ENCODE measurements at places on chromosomes 13 and 19. TPM values are rescaled to one million over a fixed set of nuclear protein-coding genes. Genes with fewer than 3 reads are reported as not detected.

Gene RBM26
- total RNA-seq: 49.5 TPM

Gene ZNF579
- 36.4 TPM for total RNA-seq

Gene DNAAF3
- 2.2 TPM for total RNA-seq

Gene APLP1
- total RNA-seq: 11.5 TPM

Gene EBI3
- 9.7 TPM for total RNA-seq

- DNase-seq: no peak
Observed at GRCh38 chr13:109592770-109593169, 193.6 kb downstream of the IRS2 start.

GRCh38 chr19:30932854-30933253, 416.4 kb downstream of the TSHZ3 start:
- DNase-seq: no peak

- DNase-seq: no peak
Observed at GRCh38 chr13:104204177-104204576, 1138.0 kb upstream of the SLC10A2 start.

DNA sequence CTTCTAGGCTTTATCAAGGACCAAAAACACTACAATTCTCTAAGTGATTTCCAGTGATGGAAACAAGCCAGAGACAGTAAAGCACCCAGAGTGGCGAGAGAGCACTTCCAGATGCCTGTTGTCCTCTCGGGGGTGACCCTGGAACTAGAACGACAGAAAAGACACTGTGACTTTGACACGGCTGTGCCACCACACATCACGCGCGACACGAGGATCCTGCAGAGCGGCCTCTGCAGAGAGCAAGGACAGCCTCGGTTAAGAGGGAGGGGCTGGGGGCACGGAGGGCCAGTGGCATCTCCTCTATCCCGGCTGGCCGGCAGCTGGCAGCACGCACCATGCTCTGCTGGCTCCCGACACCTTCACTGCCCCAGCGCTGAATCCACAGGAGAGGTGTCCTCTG, 42.3 kb downstream of the SUGP2 start:
- DNase-seq: no peak

DNA sequence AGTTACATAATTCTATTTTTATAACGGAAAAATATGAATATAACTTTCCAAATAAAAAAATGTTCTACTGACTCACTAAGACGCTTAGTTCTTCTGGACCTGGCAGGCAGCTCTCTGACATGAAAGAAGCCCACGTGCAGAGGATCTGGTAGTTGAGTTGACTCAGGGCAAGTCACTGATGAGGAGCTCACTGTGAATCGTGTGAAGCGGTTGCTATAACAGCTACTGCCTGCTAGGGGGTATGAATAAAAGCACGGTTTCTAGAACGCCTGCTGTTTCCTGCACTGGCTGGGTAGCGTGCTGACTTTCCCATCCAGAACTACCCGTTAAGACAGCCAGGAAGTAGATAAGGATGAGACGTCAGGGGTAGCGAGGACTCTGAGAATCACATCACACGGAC, 54.7 kb upstream of the WASF3 start:
- DNase-seq: peak; percentile 31

DNA sequence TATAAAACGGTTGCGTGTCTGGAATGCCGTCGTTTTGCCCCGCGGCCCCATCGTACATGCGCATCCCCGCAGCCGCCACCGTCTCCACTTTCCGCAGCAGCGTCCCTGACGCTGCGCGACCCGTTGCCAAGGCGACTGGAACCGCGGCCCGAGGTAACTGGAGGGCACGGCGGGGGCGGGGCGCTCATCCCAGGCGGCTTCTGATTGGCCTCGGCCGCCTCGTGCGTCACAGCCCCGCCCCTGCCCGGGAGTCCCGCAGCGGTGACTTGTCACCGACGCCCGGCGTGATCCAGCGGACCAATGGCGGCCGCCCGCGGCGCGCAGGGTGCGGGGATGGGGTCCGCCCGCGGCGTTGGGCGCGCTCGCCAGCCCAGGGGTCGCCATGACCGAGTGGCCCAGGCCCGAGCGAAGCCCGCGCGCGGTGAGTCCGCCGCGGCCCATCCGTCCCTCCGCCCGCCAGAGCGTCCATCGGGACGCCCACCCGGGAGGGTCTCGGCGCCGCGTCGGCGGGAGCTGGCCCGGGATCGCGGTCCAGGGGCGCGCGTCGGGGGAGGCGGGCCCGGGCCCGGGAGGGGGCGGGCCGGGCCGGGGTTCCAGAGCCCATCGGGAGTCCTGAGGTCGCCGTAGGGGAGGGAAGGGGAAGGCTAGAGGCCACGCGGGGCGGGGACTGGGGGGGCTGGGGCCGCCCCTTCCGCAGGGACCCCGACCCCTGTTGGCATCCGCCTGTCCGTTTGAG, at the start of gene ZSCAN1:
TSS of gene ZSCAN1 (plus strand) at position 285 of the 736 bp plus-strand sequence. CDS start 3,812 bp downstream, outside the sequence.
- peak; percentile 9 for DNase-seq

DNA sequence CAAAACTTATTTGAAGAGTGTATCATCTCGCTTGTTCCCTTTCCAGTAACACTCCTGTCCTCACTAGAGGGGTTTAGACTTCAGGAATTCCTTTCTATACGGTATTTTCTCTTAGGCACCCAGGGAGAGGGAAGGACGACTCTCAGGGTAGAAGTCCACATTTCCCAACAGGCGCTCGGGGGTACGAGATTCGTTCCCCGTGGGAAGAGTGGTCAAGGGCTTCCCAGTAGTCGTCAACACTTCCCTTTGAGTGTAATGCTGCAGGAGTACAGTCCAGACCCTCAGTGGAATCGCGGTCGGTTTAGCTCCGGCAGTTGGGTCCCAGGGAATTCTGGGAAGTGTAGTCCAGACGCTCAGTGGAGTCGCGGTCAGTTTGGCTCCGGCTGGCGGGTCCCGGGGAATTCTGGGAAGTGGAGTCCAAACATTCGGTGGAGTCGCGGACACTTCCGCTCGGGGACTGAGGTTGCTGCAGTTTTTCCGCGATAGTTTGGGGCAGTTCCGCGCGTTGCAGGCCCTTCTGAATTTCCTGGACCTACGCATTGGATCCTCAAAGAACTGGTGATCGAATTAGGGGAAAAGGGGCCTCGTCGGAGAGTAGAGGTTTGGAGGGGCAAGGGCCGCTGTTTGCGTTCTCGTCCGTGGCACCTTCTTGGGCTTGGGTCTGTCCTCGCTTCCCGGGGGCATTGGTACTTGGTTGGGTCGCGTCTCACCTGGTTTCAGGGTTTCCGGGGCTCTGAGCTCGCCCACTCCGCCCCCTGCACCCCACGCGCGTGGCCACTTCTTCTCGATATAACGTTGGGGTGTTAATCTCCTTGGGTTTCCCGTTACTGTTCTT, at the start of gene ZNF224:
TSS of gene ZNF224 (plus strand) at position 431 of the 835 bp plus-strand sequence. CDS start 3,513 bp downstream, outside the sequence.
- peak; percentile 88 for DNase-seq

GRCh38 chr19:50777830-50778303, 7.6 kb downstream of the GPR32 start:
- DNase-seq: no peak

GRCh38 chr13:28322256-28322905, 172.5 kb downstream of the FLT1 start:
- no peak for DNase-seq

DNA sequence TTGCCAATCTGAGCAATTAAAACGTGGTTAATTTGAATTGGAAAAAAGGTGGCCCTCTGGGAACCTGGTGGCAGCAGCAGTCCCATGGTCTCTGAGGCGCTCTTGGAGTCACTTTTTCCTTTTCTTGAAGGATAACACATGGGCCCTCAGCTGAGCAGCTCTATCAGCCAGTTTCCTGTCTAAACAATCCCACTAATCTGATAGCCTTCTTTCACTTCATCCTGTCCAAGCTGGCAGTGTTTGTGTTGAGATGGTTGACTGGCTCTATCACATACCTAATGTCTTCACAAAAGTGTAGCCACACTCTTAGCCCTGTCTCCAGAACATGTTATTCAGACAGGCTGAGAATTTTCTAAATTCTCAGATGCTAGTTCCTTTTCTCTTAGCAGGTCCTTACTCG, 10.7 kb downstream of the MZT1 start:
- no peak for DNase-seq

DNA sequence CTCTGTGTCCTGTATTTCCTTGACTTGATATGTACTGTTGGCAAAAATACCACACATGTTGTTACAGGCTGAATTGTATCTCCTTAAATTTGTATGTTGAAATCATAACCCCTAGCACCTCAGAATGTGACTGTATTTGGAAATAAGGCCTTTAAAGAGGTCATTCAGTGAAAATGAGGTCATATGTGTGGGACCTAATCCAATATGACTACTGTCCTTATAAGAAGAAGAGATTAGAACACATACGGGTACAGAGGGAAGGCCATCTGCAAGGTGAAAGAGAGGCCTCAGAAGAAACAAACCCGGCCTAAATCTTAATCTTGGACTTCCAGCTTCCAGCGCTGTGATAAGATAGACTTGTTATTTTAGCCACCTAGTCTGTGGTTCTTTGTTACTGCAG, 202.5 kb downstream of the NUFIP1 start:
- DNase-seq: no peak

DNA sequence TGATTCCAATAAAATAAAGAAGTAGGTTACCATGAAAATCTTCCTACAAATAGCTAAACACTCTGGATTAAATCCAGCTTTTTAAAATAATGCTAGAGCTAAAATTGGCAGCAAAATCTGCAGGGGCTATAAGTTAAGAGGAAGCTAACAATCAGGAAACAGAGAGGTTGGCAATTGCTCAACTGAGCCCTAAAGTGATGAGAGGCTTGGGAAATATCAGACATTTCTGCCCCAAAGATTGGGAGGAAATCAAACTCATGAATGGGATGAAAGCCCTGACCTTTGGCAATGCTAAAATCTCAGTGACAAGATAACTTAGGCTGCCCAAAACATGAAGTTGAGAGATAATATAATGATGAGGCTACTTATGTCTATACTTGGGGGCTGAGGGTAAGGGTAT, 1437.9 kb downstream of the EFNB2 start:
- no peak for DNase-seq

DNA sequence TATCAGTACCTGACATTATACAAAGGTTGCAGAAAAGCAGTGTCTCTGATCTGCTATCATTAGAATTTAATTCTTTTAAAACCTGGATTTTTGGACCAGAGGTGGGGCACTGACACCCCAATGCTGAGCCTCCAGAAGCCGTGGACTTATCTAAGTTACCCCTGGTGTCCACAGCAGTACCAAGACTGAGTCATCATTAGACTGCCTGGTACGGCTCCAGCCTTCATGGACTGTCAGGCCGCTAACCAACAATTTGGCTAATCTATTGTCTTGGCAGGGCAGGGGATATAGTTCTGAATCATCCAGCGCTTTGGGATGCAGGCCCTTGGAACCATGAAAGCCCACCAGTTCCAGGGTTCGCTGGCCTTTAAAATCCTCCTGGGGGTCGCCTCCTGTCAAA, 78.3 kb downstream of the TSHZ3 start:
- DNase-seq: no peak

GRCh38 chr19:34497112-34497805, 15.7 kb downstream of the WTIP start:
- DNase-seq: no peak

DNA sequence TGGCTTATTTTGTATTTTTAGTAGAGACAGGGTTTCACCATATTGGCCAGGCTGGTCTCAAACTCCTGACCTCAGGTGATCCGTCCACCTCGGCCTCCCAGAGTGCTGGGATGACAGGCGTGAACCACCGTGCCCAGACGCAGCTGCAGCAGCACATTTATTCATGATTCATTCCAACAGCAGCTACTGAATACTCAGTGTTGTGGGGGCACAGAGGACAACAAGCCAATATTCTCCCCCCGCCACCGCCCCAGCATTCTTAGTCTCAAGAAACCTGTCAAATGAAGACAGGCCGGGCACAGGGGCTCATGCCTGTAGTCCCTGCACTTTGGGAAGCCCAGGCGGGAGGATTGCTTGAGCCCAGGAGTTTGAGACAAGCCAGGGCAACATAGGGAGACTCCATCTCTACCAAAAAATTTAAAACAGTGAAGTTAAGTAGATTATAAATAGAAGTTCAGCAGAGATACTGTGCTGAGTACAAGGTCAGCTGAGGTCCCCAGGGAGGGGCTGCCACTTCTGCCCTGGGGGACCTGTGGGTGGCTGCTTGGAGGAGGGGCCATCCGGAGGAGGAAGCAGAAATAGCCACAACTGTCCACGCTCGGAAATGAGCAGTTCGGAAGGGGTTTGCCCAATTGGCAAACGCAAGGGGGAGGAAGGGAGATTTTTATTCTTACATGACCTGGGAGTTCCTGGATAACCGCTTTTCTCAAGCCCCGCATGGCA, 4.3 kb downstream of the DOT1L start:
- DNase-seq: no peak

DNA sequence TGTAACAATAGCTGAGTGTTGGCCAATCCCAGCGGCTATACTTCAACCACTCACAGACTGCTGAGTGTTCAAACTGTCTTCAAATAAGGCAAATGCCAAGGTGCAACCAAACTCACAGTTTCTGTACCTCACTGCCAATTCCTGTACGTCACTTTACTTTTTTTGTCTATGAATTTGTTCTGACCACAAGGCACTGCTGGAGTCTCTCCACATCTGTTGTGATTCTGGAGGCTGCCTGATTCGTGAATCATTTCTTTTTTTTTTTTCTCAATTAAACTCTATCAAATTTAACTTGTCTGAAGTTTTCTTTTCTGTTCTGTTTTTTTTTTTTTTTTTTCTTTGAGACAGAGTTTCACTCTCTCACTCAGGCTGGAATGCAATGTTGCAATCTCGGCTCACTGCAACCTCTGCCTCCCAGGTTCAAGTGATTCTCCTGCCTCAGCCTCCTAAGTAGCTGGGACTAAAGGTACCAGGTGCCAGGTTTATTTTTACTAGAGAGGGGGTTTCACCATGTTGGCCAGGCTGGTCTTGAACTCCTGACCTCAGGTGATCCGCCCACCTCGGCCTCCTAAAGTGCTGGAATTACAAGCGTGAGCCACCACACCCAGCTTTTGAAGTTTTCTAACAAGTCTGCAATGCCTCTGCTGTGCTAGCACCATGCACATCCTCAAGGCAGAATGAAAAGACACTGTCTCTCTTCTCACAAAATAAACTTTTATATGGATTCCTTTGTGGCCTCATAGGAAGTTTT, 401.7 kb downstream of the IRS2 start:
- no peak for DNase-seq

DNA sequence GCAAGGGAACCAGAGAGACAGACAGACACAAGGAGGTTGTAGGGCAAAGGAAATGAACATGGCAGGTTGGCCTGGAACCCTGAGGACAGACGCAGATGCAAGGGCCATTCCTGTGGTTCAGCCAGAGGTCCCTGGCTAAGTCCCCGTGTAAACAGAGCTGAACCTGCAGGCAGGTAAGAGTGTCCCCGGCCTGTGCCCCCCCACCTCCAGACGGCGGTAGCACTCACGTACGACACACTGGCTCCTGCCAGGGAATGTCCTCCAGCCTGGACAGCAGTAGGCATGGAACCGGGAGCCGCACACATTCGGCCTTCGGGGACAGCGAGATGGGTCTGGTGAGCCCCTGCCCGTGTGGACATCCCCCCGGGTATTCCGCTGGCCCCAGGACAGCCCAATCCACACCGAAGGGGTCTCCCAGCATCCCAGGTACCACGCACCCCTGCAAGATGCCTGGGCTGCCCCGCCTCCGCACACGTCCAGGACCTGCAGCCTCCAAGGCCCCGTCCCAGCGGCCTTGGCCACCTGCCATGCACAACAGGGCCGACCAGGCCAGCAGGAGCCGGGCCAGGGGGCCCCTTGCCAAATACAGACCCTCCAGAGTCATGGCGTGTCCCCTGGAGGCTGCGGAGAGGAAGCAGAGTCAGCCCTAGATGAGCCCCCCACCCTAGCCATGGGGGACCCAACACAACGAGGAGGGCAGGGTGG, 2.4 kb downstream of the FBN3 start:
- no peak for DNase-seq
